Ureter (tissue), 1 donor: ENCODE measurements at places on chromosomes 1 and 21. TPM values are rescaled to one million over a fixed set of nuclear protein-coding genes. Genes with fewer than 3 reads are reported as not detected.
A peak's percentile ranks its signal among the peaks of the same experiment; 100 is the strongest.

The C21orf58 gene
- 2.2 TPM for total RNA-seq

The PLA2G2F gene
- 19.2 TPM for total RNA-seq

The LCE2B gene
- not detected for total RNA-seq

The TP73 gene
- 3.7 TPM for total RNA-seq

The PLD5 gene
- 0.13 TPM for total RNA-seq

The FCRL1 gene
- 0.21 TPM for total RNA-seq

The ZNF670 gene
- 4.2 TPM for total RNA-seq

- no peak for DNase-seq
Measured at GRCh38 chr1:118563981-118564951, 379.2 kb upstream of the SPAG17 start.

GRCh38 chr1:113935970-113936369 lies 6.8 kb downstream of the HIPK1 start:
- DNase-seq = no peak

GRCh38 chr21:42356046-42356445 lies 5.3 kb upstream of the TFF2 start:
- no peak for DNase-seq

DNA sequence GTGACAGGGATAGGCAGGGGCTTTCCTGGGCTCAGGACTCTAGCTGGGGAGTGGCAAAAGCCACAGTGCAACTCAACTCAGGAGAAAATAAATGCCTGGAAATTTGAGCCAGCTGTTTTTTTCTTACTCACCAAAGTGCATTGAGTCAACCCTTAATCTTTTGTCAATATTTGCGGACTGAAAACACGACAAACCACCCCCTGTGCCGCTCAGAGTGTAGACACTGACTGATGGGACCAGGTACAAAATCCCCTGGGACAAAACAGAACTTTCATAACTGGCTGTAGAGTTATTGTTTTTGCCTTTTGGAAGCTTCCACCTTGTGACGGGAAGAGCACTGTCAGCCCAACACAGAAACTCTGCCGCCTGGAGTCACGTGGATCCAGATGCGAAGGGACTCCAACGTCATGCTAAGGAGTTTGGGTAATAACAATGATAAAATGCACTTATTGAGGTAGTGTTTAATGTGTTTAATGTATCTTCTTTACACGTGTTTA lies 164.6 kb downstream of the PLPP3 start:
- no peak for DNase-seq

- no peak for DNase-seq
Measured at GRCh38 chr1:9197186-9198099, 37.1 kb upstream of the H6PD start.

- DNase-seq = no peak
Measured at GRCh38 chr1:54489627-54490250, 58.3 kb upstream of the ACOT11 start.

- DNase-seq = no peak
Measured at GRCh38 chr1:245108909-245109308, 45.9 kb upstream of the KIF26B start.

DNA sequence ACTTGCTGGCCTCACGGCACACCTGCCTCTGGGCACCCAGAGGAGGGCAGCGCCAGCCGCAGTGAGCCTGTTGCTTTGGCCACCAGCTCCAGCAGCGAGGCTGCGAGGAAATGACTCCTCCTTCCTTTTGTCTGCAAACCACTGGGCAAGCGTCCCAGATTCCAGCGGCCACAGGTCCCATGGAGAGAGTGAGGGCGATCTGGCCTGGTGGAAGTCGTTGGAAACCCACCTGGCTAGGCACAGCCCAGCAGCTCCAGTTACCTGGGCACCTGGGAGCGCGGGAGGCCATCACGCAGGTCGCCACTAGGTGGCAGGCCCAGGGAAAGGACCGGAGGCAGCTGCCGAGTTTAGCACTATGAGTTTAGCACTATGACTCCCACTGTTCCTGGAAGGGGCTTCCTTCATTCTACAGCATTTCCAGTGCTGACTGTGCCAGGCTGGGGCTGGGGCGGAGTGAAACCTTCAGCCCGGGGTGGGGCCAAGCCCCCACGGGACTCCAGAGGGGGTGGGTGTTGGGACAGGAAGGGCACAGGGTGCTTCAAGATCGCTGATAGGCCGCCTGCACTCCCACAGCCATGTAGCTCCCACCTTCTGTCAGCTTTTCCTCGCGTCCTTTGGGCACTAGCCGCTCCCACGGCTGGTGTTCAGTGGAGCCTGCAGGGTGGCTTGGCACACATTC lies 1.1 kb upstream of the ESPN start:
- DNase-seq = no peak

- DNase-seq = no peak
Measured at GRCh38 chr1:157497987-157498735, 54.2 kb downstream of the FCRL5 start.

DNA sequence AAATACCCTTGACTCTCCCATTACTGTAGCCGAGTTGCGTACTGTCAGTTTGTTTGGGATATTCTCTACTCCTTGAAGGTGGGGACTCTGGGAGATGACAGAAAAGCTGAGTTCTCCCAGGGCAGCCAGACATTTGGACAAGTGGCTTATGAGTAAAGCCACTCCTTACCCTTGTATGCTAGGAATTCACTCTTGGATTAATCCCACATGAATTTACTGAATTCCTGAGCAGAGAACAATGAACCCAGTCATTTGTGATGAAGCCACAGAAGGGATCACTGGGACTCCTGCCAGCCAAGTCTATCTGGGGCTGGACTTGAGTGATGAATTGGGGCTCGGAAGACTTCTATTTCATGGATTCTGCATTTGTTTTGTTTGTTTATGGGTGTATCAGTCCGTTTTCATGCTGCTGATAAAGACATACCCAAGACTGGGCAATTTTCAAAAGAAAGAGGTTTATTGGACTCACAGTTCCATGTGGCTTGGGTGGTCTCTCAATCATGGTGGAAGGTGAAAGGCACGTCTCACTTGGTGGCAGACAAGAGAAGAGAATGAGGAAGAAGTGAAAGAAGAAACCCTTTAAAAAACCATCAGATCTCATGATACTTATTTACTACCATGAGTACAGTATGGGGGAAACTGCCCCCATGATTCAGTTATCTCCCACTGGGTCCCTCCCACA lies 25.1 kb downstream of the C1orf116 start:
- DNase-seq = no peak

GRCh38 chr1:43058545-43059360 lies 100.1 kb upstream of the SLC2A1 start:
- DNase-seq = peak; percentile 72

GRCh38 chr1:17603091-17603841 lies 63.8 kb downstream of the ARHGEF10L start:
- no peak for DNase-seq
